ENCODE measurements at places on chromosomes 3 and 15.

DNA sequence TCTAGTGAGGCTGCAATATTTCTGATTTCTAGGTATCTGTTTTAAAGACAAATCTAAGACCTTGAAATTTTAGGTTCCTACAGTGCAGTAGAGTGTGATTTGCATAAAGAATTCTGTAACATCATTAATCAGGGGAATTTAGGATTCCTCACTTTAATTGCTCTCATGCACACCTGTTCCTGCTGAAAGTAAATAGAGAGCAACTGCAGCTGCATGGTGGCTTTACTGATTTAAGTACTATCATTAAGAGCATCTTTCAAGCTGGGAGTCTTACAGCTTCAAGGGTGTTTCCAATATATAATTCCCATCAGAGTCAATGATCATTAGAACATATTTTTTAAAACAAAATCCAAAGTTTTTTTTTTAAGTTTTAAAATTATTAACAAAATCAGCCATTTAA is 36.0 kb upstream of the C3orf70 start:
- no peak for DNase-seq

DNA sequence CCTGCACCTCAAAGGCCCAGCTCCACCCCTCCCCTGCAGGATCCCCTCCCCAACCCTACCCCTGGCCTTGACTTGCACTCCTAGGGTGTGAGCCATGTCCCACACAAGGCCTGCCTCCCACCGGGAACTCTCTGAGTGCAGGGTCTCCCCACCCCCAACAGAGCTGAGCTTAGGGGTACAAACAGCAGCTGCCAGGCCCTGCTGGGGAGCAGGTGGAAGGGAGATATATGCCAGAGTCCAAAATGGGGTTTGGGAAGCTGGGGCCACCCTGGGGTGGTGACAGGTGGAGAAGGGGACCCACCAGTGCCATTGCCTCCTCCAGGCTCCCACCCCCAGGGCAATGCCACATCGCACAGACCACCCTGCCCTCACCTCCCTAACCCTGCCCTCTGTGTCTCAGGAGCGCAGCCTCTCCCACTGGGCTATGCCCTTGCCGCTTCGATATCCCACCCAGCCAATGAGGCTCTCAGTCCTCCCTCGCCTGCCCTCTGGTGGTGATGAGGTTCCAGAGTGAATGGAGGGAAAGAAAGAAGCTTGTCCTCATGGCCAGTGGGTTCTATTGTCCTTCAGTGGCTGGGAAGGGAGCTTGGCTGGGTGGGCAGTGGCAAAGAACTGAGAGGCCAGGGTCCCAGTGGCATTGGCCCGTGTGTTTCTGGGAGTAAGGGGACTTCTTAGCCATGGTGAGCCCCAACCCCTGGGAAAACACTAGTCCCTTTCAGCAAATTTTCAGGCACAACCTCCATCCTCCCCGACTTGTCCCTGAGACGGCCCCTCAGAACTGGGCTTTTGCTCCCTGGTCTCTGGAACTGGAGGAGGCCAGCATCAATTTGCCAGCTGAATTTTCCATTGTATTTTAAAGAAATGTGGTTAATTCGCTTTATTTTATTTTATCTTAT is 46.8 kb downstream of the CYP11A1 start:
- DNase-seq: peak; percentile 60

GRCh38 chr3:144516026-144516425 is 544.4 kb downstream of the DIPK2A start:
- no peak for DNase-seq

GRCh38 chr15:68862415-68862814 is 41.7 kb upstream of the ANP32A start:
- DNase-seq: no peak

- DNase-seq: no peak
Measured at GRCh38 chr3:108208831-108209230, 13.4 kb downstream of the IFT57 start.

DNA sequence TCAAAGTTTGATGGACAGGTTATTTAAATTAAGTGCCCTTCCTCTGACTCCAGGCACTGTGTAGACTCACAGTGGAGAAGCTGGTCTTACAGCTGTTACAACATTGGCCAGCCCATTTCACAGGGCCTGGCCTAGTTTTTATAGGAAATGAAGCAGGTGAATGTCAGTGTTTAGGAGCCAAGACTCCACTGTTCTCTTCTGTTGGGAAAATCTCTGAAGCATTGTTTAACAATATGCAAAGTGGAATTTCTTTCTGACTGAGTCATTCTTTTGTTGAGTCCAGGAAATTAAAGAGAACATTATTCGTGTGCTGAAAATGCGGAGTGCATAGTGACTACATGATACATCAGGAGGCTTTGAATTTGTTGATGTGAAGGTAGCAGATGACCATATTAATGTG is 64.7 kb downstream of the ARRDC4 start:
- no peak for DNase-seq

DNA sequence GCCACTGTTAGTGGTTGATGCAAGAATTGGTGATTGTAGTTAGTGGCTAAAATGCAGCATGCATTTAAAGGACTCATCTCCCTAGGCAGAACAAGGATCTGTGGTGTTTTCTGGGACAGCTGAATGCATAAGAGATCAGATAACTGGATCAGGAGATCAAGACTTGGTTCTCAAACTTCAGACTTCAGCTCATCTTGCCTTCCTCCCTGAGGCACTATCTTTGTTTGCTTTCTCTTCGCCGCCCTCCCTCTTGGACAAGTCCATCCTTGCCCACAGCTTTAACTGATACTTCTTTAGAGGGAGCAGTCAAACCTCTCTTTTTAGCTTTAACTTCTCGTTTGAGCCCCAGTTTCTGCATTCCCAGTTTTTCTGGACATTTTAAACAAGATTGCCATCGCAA is 195.4 kb upstream of the TPRG1 start:
- DNase-seq: no peak

DNA sequence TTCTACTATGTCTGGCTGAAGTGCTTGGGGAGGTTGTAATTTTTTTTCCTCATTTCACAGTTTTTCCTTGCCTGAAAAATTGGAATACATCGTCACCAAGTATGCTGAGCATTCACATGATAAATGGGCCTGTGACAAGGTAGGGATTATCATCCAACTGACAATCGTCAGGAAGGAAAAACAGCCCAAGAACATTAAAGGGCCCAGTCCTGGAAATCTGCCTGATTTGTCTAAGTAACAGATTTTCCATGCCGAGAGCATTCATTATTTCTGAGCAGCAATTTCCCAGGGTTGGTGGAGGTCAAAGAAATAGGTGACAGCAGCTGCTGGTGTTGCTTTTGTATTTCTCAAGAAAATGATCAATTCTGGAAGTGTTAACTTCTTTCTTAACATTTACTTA is 226.0 kb upstream of the CHRM5 start:
- no peak for DNase-seq

- DNase-seq: no peak
Measured at GRCh38 chr3:155404486-155404885, 111.0 kb upstream of the STRIT1 start.

DNA sequence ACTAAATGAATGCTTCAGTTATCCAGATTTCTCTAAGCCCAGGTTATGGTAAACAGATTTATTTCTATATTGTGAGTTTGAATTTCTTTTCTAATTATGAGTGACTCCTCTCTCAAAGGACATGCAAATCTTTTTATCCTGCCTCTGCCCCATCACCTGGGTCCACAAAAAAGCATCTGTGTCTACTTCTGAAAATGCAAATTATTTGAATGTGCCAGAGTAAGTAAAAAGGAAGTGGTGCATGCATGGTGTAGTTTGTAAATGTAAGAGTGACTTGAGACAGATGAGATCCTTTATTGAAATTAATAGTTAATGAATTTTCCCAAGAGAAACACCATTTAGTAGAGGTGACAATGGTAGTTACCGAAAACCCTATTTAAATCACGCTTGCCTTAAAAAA is 26.9 kb downstream of the MCTP2 start:
- DNase-seq: no peak

DNA sequence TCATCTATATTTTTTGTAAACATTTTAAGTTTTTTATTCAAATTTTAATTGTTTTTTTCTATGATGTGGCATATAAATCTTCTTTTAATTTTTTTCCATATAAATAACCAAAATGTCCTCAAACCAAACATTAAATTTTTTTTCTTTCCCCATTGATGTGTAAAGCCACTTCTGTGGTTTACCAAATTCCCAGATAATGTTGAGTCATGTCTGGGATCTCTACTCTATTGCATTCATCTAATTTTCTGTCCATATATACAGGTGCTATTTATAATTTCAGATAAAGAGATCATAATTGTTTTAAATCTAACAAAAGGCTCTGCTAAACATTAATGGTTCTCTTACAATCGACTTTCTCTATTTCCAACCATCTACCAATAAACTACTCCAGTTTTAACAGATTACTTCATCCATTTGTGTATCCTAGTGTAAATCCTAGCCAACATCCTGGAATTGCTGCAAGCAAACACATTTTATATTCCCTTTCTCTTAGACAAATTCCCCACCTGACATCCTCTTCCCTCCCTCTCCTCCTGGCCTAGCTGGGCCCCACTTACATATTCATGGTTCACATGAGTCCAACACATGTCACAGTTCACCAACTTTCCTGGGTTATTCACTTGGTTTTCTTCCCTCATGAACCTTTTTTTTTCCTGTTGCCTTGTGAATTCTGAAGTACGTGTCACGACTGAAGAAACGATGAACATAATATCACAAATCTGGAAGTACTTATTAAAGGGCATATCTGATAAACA is 368.0 kb upstream of the AGTR1 start:
- no peak for DNase-seq

- no peak for DNase-seq
Measured at GRCh38 chr3:143843587-143843986, 4.7 kb downstream of the SLC9A9 start.

DNA sequence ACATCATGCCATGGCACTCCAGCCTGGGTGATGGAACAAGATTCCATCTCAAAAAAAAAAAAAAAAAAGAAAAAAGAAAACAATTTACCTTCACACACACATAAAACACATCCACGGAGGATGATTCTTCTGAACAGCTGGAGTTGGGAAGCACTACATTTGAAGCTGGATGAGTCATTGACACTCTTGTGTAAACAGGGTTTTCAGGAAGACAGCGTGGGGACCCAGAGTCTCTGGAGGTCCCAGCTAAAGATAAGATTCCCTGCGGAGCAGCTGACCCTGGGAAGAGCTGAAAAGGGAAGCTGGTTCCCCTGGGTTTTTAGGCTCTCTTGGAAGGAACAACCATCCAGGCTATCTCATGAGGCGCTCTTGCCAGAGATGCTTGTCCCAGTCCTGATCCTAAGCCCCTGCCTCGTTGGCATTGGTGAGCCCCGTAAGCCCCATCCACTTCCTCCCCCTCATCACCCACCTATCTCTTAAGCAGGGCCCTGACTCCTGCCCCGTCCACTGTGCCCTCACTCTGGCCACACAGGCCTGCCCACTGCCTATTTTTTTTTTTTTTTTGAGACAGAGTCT is 32.0 kb upstream of the FURIN start:
- DNase-seq: no peak

GRCh38 chr3:32147933-32148332 is 41.5 kb downstream of the GPD1L start:
- no peak for DNase-seq

DNA sequence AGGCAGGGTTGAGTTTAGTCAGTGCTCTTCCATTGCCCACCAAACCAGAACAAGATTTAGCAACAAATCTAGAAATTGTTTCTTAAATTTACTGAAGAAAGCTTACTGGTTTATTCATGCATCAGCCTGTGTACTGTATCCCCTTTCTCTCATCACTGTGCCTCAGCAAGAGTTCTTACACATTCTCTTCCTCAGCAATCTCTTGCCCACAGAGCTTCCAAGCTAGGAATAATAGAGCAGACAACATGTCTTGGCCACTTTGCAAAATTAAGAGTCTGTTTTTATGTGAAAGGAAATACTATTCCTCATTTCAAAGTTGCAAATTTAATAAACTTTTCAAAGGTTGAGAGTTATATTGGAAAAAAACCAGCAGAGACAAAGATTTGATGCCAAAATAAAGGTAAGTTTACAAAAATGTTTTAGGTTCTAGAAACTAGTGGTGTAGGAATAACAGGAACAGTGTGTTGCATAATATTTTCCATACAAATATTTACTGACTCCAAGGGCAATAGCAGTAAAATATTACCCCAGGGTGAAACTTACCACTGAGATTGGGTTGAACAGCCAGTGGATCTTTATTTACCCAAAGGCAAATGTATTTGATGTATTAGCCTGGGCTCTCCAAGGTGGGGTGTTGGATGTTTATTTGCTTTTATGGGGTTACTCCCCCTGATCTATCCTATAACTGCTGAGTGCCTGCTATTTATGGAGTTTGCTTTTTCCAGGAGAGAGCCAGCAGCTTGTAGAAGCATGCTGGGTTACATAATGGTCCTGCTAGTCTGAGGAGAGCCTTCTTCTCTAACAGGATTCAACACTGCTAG is 276.7 kb downstream of the ADAMTSL3 start:
- DNase-seq: no peak

GRCh38 chr3:40078590-40078989 is 230.9 kb upstream of the EIF1B start:
- DNase-seq: no peak

DNA sequence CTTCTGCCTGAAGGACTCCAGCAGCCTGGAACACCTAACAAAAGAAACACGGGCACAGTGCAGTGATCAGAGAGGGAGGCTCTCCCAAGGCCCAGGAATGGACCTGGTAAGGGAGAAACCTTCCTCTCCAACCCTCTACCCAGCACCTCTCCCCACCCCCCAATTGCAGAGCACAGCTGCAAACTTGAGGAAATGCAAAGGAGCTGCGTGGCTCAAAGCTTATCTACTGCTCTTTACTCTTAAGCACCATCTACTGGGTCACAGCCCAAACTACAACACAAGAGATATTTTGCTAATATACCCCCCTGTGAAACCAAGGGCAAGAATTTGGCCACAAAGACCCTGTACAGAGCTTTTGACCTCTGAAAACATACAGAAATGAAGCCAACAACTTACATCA is 328.3 kb downstream of the OXSM start:
- peak; percentile 28 for DNase-seq

- peak; percentile 12 for DNase-seq
Measured at GRCh38 chr3:169173231-169173630, 490.3 kb downstream of the MECOM start.

DNA sequence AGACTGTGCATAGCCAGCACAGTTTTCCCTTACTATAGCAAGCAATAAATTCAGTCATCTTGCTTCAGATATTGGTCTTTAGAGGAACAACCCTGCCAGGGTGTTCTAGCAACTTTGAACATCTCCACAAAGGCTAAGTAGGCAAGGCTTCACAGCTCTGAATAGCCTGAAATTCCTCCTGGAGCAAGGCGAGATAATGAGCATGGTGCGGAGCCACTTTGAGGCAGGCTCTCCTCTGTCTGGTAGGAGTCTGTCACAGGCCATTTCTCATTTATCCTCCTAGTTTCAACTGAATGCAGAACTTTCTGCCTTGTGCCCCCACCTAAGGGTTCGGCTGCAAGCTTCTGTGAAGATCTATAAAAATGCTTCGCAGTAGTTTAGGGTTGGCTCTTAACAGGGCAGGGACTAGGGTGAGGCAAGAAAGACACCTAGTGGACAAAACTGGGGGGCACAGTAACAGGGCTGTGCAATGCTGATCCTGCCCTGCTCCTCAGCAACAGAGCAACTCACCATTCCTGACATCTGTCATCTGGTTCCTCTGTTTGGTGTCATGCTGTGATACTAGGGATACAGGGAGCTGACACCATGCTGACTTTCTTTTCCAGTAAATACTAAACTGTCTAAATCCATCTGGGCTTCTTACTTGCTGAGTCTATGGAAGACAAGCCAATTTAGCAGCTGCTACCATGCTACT is 16.6 kb upstream of the EHHADH start:
- DNase-seq: peak; percentile 71

Data from HAP-1 (cell line).